ENCODE measurements at places on chromosomes 3 and 15.
A peak's percentile ranks its signal among the peaks of the same experiment; 100 is the strongest.

DNA sequence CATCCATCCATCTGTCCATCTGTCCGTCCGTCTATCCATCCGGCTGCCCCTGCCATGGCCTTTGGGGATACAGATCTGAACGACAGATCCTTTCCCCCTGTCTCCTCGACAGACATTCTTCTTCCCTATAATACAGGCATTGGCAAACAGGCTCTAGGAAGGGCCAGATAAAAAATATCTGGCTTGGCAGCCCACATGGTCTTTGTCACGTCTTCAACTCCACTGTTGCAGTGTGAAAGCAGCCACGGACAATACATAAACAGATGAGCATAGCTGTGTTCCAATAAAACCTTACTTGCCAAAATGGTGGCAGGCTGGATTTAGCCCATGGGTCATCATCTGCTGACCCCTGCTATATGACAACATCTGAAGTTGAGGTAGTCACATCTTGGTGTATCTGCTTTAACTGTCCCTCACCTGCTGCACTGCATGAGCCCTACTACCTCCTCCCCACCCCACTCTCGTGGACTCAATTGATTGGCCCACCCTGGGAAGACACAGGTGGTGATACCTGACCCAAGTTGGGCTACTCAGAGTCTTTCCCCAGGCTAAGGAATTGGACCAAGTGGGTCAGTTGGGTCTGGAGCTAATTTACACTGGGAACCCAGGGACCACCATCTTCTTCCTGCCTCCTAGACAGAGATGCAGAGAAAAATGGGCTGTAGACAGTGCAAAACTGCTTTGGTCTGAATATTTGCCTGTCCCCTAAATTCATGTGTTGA is 128.4 kb upstream of the SMAD3 start:
- DNase-seq = no peak

- no peak for DNase-seq
Measured at GRCh38 chr3:109642025-109642424, 304.7 kb upstream of the DPPA4 start.

GRCh38 chr15:40857601-40858341 is 13.9 kb downstream of the SPINT1 start:
- peak; percentile 60 for DNase-seq

GRCh38 chr15:100020189-100020588 is 287.0 kb upstream of the LYSMD4 start:
- DNase-seq = no peak

GRCh38 chr15:84681831-84682230 is 23.8 kb upstream of the NMB start:
- DNase-seq = no peak

GRCh38 chr15:97061392-97061791 is 730.9 kb downstream of the NR2F2 start:
- no peak for DNase-seq
